IMR-90 (cell line): ENCODE measurements at places on chromosomes 3 and 15. TPM values are rescaled to one million over a fixed set of nuclear protein-coding genes. Genes with fewer than 3 reads are reported as not detected.

DNA sequence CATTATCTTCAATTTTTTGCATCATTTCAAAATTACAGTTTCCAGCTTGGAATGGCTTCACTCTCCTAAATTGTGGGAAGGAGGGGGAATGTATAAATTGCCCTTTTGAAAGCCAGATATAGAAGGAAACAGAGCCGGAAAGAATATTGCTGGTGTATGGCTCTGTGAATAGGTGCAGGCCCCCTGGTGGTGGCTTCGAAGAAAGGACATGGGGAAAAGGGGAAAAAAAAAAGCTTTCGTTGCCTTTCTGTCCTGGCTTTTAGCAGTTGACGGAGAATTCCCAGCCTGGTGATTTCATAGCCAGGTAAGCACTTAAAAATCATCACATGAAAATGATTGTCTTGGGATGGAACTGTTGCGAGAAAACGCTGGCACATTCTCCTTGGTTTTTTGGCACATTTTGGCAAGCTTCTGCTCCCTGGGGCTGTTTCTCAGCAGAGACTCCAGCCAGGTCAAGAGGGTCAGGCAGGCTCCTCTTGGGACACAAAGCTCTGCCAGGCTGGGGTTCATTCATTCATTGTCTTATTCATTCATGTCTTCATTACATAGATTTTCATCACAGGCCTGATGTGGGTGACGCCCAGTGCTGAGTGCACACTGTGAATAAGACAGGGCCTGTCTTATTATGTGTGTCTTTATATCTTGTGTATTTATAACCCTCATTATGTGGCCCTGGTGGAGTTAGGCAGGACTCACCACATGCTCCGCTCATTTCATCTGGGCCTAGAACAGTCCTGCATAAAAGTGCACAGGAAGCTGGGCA, 300.0 kb upstream of the TPM1 start:
- H3K27me3 ChIP-seq = no peaks in the 10 kb centered on the region
- H3K4me3 ChIP-seq = no peak overlapping the region
- H3K4me1 ChIP-seq = peaks cover 17% of the 10 kb centered on the region
- peak; percentile 90 for DNase-seq
- H3K27ac ChIP-seq = peak overlapping the region; percentile 31; the same call in 1 of the 2 replicates

CHRM5 gene
- under 0.01 TPM in 2 replicates for total RNA-seq

DNA sequence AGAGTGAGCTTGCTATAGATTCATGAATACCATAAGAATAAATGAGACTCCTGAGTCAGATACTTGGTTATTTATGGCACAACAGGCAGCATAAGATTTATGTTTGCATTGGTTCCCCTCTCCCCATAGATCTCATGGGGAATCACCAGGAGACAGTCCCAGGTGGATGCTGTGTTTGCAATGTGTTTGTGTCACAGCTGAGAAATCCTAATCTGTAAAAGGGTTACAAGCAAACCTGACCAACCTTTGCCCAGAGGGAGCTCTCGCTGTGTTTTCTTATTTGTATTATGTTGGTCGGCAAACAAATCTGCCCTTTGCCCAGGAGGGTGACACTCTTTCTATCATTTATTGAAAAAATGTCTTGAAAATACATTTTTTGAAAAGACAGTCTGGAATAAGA, 236.2 kb downstream of the ZPLD1 start:
- H3K4me3 ChIP-seq = no peak overlapping the region

CLSTN2 gene
- total RNA-seq = under 0.01 TPM in 2 replicates

- H3K36me3 ChIP-seq = no peaks in the 10 kb centered on the region
- H3K4me1 ChIP-seq = peaks cover 2% of the 10 kb centered on the region; the same call in 1 of the 2 replicates
- H3K4me3 ChIP-seq = no peak overlapping the region
- no peaks in the 10 kb centered on the region for H3K27me3 ChIP-seq
Observed at GRCh38 chr3:190375246-190375645, 12.7 kb upstream of the CLDN16 start.

ROBO2 gene
- 14.5 and 17.2 TPM in 2 replicates for total RNA-seq

RHOV gene
- not detected in 2 replicates for total RNA-seq

DNA sequence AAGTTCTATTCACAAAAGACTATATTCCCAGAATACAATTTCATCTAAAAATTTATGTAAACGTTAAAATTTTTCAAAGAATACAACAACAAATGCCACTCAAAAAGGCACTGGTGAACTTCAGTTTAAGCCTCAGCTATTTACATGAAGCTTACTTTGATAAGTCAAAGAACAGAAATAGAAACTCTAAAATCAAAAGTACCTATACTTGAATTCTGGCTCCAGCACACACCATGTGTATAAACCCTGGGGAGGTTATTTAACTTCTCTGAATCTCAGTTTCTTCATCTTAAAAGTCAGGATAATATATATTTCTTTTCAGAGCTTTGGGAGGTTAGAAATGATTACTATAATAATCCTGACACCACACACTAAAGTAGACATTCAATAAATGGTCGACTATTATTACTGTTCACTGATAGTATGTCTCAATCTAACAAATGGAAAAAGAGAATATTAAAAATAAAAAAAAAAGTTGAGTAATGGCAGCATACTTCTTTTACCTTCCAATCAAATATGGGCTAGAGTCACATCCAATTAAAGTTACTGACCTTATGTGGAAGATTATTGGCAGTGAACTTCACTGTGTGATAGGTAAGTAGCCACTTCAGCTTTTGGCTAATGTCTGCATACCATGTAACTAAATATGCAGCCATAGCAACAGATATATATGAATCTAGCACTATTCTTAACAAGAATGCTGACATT, 248.4 kb downstream of the ISL2 start:
- no peaks in the 10 kb centered on the region for H3K36me3 ChIP-seq
- no peak for DNase-seq
- H3K27me3 ChIP-seq = no peaks in the 10 kb centered on the region
- H3K27ac ChIP-seq = no peak overlapping the region
- no peak overlapping the region for H3K4me3 ChIP-seq

- peaks cover 10% of the 10 kb centered on the region; the same call in 1 of the 2 replicates for H3K4me1 ChIP-seq
- H3K36me3 ChIP-seq = no peaks in the 10 kb centered on the region
- no peak for DNase-seq
- peaks cover 35% of the 10 kb centered on the region for H3K27me3 ChIP-seq
- no peak overlapping the region for H3K27ac ChIP-seq
Observed at GRCh38 chr15:70200511-70201424, 103.1 kb upstream of the TLE3 start.

- no peaks in the 10 kb centered on the region for H3K27me3 ChIP-seq
- H3K36me3 ChIP-seq = no peaks in the 10 kb centered on the region
- DNase-seq = peak; percentile 99
- H3K4me1 ChIP-seq = peaks cover 21% of the 10 kb centered on the region
- H3K27ac ChIP-seq = peak overlapping the region; percentile 100
Observed at GRCh38 chr15:49848282-49848724, 227.5 kb downstream of the DTWD1 start.

DNA sequence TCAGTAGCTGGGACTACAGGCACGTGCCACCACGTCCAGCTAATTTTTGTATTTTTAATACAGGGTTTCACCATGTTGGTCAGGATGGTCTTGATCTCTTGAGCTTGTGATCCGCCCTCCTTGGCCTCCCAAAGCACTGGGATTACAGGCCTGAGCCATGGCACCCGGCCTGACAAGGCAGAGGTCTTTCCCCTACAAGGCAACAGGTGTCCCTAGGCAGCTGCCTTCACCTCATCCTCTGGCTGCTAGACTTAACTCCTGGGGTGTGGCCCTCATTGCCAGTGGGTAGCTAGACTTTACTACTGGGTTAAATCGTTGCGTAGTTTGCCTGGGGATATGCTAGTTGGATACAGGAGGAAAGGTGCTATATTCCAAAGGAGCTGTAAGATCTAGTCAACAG, 81.4 kb downstream of the CHRD start:
- peaks cover 8% of the 10 kb centered on the region for H3K27me3 ChIP-seq
- H3K27ac ChIP-seq = no peak overlapping the region
- no peak for DNase-seq

HIGD2B gene
- not detected in 2 replicates for total RNA-seq

DNA sequence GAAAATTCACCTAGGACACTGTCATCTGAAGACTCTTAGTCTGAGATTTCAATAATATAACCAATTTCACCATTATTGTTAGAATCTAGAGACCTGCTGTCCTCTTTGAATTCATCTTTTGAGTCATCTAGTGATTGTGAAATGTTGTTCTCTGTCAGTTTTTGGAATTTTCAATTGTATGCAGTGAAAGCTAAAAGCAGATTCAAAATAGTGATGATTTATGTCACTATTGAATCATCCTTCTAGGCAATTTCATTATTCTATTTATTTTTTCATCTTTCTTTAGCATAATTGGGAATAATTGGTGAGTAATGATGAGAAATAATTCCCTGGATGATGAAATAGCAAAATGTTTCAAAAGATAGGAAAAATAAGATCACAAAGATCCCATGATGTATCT, 101.7 kb upstream of the EIF1B start:
- H3K36me3 ChIP-seq = no peaks in the 10 kb centered on the region
- H3K4me3 ChIP-seq = no peak overlapping the region
- no peaks in the 10 kb centered on the region for H3K4me1 ChIP-seq
- no peaks in the 10 kb centered on the region for H3K27me3 ChIP-seq
